Hematopoietic multipotent progenitor cell treated with erythropoietin and hydrocortisone succinate and interleukin-3 and kit ligand, for 6 days (in vitro differentiated cells): ENCODE measurements at places on chromosomes 7 and 10.

GRCh38 chr7:98661607-98662006, 44.5 kb downstream of the NPTX2 start:
- no peak for DNase-seq

DNA sequence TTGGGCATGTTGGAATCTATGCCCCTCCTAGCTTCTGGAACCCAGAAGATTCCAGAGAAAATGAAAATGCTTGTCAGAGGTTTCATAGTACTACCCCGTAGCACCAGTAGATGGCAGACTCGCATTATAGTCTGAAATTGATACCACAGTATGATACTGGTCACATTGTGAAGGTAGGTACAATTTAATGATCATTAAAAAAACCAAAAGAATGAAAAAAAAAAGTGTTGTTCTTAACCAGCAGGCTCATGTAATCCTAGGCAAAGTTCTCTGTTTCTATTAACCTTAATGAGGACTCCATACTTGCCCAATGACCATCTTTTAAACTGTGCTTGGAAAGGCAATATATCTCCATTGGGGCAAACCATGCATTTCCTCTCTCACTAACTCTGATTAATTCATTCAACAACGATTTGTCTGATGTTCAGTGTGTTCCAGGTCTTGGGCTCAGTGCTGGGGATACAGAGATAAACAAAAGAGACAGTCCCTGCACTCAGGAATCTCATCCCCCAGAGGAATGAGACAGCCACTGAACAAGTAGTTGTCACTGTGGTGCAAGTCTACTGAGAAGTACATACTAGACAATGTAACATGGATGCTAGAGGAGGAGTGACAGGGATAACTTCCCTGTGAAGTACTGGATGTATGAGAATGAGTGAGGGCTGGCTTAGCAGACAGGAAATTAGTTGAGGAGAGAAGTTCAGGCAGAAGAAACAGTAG, 223.5 kb upstream of the PHYHIPL start:
- peak; percentile 39 for DNase-seq

- DNase-seq, result no peak
Observed at GRCh38 chr10:95513941-95514392, 47.2 kb downstream of the SORBS1 start.

DNA sequence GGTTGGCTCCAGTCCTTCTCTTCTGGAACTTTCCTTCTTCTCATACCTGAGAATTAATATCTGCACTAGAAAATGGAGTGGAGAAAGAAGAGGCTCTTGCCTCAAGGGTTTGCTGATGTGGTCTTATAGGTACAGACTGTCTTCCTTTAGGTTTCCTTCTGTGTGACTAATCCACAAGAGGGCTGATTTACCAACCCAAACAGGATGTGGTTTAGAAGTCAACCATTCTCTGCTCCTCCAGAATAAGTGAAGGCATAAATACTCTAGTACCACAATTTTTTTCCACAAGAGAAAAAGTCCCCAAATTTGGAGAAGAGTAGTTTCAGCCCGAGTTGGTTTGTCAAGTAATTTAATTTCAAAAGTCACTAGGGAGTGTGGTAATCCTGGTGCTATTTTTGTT, 85.8 kb downstream of the NRP1 start:
- DNase-seq, result peak; percentile 21

GRCh38 chr10:71314694-71315225, 4.3 kb upstream of the SLC29A3 start:
- DNase-seq, result no peak

DNA sequence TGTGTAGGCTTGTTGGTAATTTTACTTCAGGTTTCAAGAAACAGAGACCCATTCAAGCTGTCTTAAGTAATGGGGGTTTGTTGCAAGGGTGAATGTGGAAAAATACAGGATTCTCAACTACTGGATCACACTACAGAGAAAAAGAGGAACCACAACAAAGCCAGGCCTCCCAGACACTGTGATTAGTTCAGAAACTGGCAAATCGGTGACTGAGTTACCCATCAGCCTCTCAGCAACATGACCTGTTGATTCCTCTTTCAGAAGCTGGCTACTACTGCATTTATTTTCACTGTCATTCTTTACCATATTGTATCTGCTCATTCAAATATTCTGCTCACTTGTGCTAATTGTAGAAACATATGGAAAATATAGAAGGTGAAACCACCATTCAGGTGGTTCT, 16.0 kb downstream of the CCDC71L start:
- DNase-seq, result peak; percentile 28

- no peak for DNase-seq
Observed at GRCh38 chr10:112258407-112258806, 24.8 kb upstream of the TECTB start.

DNA sequence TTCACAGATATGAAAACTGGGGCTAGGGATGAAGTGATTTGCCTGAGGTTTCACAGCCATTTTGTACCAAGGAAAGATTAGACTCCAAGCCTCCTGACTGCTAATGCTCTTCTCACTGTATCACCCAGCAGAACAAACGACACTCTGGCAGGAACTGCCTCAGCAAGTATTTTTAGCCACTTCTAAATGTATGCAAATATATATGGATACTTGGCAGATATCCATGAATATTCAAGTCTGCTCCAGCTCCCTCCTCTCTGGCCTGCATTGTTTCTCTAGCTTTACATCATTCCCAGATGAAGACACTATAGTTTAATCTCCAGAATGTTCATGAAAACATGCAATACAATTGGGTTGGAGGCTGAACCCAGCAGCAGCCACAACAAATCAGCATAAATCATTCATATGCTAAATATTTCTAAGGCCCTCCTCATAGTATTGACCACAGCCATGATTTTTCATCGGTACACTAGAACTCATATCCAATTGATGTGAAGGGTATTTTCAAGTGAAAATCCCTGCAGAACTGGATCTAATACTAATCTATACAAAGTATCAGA, 65.5 kb downstream of the HPSE2 start:
- no peak for DNase-seq

DNA sequence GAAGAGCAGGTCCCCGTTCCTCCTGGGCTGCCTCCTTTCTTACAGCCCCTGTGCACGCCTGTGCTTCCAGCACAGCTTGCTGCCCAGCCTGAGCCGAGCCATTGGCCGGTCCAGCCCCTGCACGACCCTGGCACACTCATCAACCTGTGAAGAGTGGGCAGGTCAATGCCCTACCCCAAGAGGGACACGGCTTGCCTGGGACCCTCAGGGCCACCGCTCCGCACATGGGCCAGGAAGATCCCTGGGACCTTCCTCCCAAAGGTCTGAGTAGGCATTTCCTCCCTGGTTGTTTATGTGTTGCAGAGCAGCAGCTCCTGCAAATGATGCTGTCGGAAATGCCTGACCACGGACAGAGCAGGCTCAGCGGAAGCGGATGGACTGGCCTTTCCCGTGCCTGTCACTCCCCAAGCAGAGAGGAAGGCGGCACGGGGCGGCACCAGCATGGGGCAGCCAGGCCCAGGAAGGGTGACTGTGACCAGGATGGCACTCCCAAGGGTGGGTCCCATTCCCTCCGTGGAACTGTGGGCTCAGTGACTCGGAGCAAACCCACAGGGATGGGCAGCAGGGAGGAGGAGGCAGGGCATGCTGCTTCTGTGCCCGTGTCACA, 252.5 kb downstream of the TNS3 start:
- DNase-seq, result no peak
